KBM-7 (cell line): ENCODE measurements at places on chromosomes 11 and 22.

- no peak for DNase-seq
These were observed 70.5 kb upstream of the TNRC6B start for GRCh38 chr22:40107244-40107643.

DNA sequence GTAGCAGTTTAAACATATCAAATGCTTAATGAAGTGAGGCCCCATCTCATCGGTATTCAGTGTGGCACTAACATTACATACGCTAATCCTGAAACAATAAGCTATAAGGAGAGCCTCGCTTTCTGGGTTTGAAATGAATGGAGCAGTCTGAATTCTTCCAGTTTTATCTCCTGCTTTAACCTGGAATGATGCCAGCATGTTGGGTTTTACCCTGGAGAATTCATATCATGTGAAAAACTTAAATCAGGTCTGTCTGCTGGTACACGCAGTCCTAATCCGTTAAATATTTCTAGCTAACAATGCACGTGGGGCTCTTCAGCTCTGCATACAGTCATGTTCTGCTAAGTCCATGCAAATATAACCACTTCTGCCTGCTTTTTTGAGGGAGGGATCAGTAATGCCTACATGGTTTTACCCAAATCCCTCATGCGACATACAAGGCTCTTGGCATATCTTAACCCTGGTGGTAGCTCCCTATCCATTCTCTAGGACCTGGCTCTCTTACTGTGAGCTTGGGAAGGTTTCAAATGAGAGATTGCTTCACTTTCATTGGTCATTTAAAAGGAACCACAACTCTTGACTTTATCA lies 92.7 kb downstream of the COMMD9 start:
- no peak for DNase-seq

- peak; percentile 37 for DNase-seq
These were observed 13.3 kb downstream of the SMCO4 start for GRCh38 chr11:93529707-93530467.

DNA sequence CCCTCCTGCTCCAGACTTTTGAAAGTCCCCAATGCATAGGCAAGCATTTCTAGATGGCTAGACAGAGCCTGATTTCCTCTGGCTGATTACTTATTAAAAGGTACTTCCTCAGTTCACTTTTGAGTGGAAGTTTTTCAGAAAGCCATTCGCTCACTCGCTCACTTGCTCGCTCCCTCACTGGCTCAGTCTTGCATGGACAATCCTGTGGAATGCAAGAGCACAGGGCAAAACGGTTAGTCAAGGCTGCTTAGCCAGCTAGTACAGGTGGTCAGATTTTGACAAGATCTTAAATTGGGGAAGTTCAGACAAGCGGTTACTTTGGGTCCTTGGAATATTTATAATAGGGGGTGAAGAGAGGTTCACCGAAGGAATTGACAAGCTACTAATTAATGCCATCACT lies 101.0 kb downstream of the ARL14EP start:
- DNase-seq: no peak

DNA sequence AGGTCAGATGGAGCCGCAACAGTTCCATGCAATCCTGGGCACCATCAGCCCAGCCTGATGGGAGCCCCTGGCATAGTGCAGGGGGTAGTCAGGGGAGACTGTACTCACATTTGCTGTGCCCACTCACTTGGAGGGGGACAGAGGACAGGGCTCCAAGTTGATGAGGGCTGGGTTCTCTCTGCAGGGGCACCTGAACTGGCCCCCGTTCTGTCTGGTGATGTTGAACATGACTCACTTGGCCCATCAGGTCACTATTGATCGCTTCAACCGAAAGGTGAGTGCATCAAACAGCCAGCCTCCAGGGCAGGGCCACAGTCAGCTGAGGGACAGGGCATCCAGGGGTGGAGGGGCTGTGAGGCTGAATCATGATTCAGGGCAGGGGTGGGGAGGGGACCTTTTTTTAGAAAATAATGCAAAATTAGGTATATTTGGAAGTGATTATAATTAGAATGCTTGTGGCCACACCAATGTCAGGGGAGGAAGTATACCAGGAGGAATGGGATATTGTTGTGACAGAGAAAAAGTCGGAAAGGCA lies 66.4 kb downstream of the OTOG start:
- no peak for DNase-seq

DNA sequence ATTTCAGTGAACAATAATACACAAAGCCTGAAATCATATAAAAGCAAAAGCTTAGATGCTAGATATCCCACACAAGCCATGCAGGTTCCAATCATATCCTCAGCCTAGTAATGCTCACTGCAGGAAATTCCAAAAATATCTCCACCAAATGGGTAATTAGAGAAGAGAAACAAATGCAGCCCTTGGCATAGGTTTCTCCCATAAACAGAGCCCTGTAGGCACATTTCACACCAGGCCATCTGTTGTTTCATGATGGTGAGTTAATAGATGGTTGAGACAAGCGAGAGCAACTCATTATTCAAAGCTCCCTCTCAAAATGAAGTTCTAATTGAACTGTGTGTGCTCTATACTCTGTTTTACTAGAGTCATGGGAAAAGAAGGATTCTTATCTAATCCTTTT lies 154.6 kb upstream of the TRPC6 start:
- no peak for DNase-seq

- no peak for DNase-seq
These were observed 331.8 kb upstream of the SYN3 start for GRCh38 chr22:33389936-33390335.

DNA sequence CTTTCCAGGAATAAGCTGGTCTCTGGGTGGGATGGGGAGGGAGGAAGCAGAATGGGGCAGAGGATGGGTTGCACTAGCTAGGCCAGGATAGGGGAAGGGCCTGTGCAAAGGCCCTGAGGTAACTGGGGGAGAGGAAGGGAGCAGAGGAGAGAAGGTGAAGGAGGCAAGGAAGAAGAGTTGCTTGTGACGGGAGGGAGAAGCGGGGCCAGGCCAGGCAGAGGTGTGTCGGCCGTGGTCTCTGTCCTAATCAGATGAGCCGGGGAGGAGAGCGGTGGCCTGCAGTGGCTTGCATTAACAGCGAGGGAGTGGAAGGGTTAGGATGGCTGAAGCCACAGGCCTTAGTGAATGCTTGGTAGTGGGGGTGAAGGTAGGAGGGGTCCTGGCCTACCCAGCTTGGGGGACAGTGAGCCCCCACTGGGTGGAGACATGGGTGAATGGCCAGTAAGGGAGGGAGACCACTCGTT lies 6.0 kb upstream of the DERL3 start:
- no peak for DNase-seq

- DNase-seq: no peak
These were observed 258 bp downstream of the CFAP68 start for GRCh38 chr11:111879637-111879960.

DNA sequence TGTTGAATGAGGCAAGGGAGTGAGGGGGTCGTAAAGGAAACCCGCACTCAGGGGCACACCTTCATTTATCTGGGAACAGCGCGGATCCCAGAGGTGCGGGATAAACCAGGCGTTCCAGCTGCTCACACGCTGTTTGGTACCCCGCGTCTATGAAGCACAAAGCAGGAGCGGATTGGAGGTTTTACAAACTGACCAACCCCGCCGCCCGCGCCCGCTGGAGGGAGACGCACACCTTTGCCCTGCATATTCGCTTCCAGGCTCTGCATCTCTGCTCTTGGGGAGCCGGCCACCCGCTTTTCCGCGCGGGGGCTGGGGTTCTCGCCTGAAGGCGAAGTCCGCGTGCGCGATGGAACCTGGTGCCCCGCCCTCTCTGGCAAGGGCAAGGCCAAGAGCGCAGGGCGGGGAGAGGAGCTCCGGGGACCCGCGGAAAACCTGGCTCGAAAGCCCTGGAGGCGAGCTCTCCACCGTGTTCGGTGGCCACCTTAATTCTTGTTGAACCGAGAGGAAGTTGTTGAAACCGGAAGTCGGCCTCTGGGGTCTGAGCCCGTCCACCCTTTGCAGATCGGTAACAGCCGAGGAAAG lies 6.8 kb upstream of the ALX4 start:
- peak; percentile 20 for DNase-seq

DNA sequence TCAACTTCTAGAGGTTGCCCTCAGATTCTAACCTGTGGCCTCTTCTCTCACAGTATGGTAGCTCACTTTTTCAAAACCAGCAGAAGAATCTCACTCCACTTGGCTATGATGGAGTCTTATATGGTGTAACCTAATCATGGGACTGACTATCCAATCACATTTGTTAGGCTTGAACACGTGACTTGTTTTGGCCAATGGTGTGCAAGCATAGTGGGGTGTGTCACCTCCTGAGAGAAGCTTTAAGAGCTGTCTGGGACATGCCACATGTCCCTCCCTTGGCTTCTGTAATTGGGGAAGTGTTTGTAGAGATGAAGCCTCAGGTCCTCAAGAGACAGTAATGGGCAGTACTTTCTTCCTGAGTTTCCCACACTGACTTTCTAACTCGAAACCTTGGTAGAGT lies 12.8 kb upstream of the SMIM38 start:
- DNase-seq: no peak

DNA sequence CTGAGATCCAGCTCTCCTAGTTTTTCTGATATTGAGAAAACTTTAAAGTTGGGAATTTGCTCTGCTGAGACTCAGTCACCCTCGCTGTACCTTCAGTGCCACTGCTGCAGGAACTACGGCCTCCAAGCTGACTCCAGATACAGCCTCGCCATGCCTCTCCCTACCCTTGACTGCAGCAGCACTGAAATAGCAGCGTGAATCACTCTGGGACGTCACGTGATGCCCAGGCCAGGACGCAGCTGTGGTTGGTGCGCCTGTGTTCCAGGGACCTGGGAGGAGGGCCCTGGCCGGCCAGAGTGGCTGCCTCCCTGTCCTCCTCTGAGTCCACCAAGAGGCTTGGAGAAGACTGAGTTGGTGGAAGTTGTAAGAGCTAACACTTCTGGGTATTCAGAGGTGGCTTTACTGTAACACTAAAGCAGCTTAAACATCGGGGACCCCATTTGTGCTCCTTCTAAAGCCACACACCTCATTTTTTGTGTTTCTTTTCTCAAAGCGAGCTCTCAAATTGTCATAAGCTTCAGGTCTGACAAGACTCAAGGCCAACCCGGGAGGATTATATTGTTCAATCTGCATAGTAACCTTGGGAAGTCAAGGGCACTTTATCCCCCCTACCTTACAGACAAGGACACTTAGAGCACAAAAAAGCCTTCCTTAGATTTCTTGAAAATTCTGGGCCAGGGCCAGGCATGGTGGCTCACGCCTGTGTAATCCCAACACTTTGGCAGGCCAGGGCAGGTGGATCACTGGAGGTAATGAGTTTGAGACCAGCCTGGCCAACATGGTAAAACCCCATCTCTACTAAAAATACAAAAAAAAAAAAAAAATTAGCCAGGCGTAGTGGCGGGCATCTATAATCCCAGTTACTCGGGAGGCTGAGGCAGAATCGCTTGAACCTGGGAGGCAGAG lies 4.2 kb upstream of the STIP1 start:
- DNase-seq: peak; percentile 82

DNA sequence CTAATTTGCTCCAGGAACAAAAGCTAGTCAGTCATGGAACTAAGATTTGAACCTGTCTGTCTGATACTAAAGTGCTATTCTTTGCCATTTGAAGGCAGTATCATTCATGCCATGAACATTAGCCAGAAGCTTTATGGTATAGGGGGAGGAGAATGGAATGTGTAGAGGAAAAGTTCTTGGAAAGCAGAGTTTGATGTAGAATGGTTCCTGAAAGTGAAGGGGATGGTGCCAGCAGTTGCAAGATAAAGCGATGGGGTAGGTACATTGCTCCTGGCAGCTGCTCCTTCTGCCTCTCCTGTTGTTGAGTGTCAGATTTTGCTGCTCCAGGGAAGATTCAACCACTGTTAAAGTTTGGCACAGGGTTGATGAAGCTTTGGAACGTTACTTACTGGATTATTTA lies 53.4 kb downstream of the ARHGAP42 start:
- no peak for DNase-seq

- no peak for DNase-seq
These were observed 35.3 kb upstream of the GNB1L start for GRCh38 chr22:19889951-19890350.

DNA sequence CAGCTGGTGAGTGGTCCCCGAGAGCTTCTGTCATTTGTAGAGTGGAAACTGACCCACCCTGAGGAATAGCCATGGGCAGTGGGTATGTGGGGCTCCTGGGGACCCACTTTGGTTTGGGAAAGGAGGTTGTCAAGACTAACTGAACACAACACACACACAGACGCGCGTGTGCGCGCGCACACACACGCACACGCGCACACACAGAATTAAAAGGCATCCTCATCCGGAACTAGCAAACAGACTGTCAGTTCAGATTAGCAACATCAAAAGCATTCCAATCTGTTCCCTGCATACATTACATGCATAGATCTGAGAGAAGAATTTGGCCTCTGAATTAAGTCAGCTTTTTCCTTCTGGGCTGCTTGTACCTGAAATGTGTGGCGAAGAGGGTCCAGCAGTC lies 284.7 kb downstream of the ST3GAL4 start:
- DNase-seq: no peak

DNA sequence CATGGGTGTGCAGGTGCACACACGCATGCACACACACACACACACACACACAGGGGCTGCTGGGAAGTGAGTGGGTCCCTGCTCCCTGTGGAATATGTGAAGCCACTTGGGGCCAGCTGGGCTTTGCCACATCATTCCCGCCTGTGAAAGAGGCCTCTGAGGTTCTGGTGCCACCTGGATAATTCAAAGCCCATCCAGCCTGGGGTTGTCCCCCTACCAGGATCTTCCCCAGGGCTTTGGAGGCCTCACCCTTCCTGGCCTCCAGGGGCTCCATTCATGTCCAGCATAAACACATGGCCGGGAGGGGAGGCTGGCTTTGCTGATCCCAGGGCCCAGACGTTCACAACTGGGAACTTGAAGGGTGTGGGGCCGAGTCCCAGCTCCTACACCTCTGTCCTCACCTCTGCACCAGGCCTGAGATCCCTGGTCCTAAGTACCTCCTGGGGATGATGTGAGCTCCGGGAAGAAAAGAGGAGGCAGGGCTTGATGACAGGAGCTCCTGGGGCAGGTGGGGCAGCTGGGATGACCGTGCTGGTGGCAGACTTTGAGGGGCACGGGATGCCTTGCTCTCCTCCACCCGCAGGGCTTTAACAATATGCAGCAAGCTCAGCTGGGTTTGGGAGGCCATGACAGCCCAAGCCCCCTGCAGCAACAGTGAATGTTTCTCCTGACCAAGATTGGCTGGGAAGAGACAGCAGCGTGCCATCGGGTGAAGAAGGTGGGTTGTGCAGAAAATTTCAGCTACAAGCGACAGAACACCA lies 14.2 kb downstream of the LINC01488 start:
- DNase-seq: no peak
